ENCODE measurements at places on chromosomes 16 and 17.
A peak's percentile ranks its signal among the peaks of the same experiment; 100 is the strongest.

- no peak overlapping the region for H3K4me3 ChIP-seq
- no peak overlapping the region for H3K27ac ChIP-seq
- peaks cover 3% of the 10 kb centered on the region for H3K4me1 ChIP-seq
- H3K36me3 ChIP-seq, result peaks cover 15% of the 10 kb centered on the region
- H3K27me3 ChIP-seq, result no peaks in the 10 kb centered on the region
These were observed 6.0 kb downstream of the SREBF1 start for GRCh38 chr17:17830740-17831207.

GRCh38 chr17:5702951-5703510 lies 118.7 kb upstream of the NLRP1 start:
- no peaks in the 10 kb centered on the region for H3K36me3 ChIP-seq
- H3K4me1 ChIP-seq, result no peaks in the 10 kb centered on the region
- no peak for DNase-seq
- H3K27me3 ChIP-seq, result peaks cover 23% of the 10 kb centered on the region
- no peak overlapping the region for H3K27ac ChIP-seq

DNA sequence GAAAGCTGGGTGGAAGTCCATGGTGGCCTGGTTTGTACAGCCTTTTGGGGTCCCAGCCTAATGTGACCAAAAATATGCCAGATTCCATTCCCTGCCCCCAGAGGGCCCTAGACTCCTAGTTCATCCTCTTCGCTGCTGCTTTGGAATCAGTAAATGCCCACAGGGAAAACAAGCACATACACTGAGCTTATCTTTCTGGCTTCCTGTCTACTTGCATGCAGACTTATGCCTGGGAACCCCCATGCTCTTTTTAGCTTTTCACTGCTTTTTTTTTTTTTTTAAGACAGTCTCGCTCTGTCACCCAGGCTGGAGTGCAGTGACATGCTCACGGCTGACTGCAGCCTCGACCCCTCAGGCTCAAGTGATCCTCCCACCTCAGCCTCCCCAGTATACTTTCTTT lies 6.2 kb upstream of the CD300LG start:
- no peaks in the 10 kb centered on the region for H3K36me3 ChIP-seq
- no peak overlapping the region for H3K4me3 ChIP-seq
- H3K27ac ChIP-seq, result peak overlapping the region; percentile 33
- DNase-seq, result no peak
- peaks cover 7% of the 10 kb centered on the region for H3K4me1 ChIP-seq

DNA sequence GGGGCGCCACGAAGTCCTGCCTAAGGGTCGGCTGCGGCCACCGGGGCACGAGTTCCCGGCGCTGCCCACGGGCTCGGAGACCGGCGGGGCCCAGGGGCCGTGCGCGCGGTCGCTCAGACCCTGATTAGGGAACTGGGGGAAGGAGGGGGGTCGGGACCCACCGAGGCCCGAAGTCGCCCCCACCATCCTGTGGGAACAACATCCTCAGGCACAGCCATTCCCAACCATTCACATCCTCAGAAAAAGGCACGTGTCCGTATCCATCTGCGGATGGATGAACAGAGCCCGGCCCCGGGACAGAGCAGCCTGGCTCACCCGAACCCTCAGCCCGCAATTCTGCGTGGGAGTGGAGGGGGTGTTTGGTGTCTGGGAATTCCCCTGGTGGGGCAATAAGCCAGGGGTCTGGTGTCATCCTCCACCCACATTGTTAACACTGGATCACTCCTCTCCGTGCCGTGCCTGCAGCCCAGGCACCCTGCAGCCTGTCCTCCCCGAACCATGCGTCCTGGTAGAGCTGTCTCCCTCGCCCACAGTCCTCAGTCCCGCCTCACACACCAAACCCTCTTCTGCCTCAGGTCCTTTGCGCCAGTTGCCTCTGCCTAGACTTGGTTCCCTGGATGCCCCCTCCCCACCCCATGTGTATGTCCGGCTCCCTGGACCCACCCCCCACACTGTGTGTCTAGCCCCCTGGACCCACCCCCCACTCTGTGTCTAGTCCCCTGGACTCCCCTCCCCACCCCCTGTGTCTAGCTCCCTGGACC lies 789 bp upstream of the CCDC57 start:
- H3K27me3 ChIP-seq, result no peaks in the 10 kb centered on the region
- peaks cover 37% of the 10 kb centered on the region for H3K4me1 ChIP-seq
- DNase-seq, result no peak
- no peaks in the 10 kb centered on the region for H3K36me3 ChIP-seq
- H3K27ac ChIP-seq, result peak overlapping the region; percentile 89
- peak overlapping the region; percentile 89 for H3K4me3 ChIP-seq

- H3K36me3 ChIP-seq, result no peaks in the 10 kb centered on the region
- H3K27ac ChIP-seq, result no peak overlapping the region
- no peak overlapping the region for H3K4me3 ChIP-seq
- no peaks in the 10 kb centered on the region for H3K4me1 ChIP-seq
These were observed 24.8 kb upstream of the PIK3R6 start for GRCh38 chr17:8892338-8892690.

- no peak overlapping the region for H3K27ac ChIP-seq
- H3K4me1 ChIP-seq, result no peaks in the 10 kb centered on the region
- no peaks in the 10 kb centered on the region for H3K27me3 ChIP-seq
These were observed 6.1 kb downstream of the DRC3 start for GRCh38 chr17:17978481-17979424.

DNA sequence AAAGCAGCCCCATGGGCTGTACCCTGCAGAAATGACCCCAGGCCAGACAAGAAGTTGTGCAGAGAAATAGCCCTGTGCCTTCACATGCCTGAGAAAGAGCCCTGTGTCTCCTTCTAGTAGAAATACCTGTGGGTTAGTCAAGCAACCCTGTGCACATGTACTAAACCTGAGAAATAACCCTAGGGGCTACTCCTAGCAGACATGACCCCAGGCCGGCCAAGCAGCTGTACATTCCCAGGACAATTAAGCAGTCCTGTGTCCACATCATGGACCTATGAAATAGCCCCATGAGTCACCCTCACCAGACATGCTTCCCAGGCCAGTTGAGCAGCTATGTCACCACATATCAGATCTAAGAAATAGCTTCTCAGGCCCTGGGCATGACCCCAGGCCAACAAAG lies 519.7 kb upstream of the CA10 start:
- H3K4me1 ChIP-seq, result no peaks in the 10 kb centered on the region
- no peaks in the 10 kb centered on the region for H3K36me3 ChIP-seq
- no peak overlapping the region for H3K4me3 ChIP-seq

DNA sequence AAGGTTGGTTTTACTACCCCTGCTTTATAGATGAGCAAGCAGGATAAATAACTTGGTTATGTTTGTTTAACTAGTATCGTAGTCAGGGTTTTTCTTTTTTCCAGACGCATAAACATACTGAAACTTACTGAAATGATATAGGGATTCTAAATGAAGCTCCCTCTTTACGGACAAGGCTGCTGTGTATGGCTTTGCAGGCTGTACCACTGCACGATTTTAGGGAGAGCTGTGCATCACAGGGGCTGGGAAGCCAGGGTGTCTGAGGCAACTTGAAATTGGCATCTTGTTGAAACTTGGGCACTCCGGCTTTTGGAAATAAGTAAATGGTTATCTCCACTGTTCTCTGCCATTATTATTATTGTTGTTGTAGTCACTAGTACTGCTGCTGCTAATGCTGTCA lies 218.1 kb upstream of the CDH8 start:
- no peaks in the 10 kb centered on the region for H3K27me3 ChIP-seq
- no peaks in the 10 kb centered on the region for H3K36me3 ChIP-seq
- no peak for DNase-seq
- no peak overlapping the region for H3K27ac ChIP-seq

DNA sequence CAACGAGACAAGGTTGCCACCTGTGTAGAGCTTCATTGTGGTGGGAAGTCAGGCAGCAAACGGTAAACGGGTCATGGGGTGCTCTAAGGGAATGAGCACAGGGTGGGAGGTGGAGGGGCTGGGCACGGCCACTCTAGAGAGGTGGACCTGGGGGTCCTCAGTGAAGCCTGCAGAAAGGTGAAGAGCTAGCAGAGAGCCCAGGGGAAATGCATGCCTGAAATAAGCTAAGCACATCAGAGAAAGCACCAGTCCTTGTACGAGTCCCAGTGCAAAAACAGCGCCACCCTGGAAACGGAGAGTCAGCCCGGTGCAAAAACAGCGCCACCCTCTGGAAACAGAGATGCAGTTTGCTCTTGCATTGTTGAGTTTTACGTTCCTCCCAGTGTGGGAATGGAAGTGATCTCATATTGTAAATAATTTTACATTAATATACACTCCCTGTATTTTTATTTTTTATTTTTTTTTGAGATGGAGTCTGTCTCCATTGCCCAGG lies 65.0 kb downstream of the TBC1D16 start:
- no peak overlapping the region for H3K4me3 ChIP-seq
- H3K27me3 ChIP-seq, result no peaks in the 10 kb centered on the region
- peaks cover 18% of the 10 kb centered on the region for H3K36me3 ChIP-seq
- no peak for DNase-seq

DNA sequence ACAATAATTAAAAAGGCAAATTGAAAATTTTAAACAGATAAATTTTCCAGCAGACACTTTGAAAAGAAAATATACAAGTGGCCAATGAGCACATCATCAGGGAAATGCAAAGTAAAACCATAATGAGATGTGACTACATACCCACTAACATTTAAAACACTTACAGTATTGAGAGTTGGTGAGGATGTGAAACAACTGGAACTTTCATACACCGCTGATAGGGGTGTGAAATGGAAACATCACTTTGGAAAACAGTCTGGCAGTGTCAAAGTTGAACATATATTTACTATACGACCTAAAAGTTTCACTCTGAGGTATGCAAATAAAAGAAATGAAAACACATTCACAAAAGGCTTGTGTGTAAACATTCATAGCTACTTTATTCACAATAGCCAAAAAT lies 94.0 kb upstream of the GNAO1 start:
- no peak for DNase-seq
- H3K27me3 ChIP-seq, result no peaks in the 10 kb centered on the region
- no peaks in the 10 kb centered on the region for H3K36me3 ChIP-seq
- peaks cover 8% of the 10 kb centered on the region for H3K4me1 ChIP-seq
- H3K27ac ChIP-seq, result no peak overlapping the region

GRCh38 chr16:82629441-82630027 lies 2.8 kb downstream of the CDH13 start:
- H3K4me1 ChIP-seq, result peaks cover 64% of the 10 kb centered on the region
- no peaks in the 10 kb centered on the region for H3K36me3 ChIP-seq
- H3K4me3 ChIP-seq, result peak overlapping the region; percentile 84
- no peaks in the 10 kb centered on the region for H3K27me3 ChIP-seq
- H3K27ac ChIP-seq, result peak overlapping the region; percentile 89

GRCh38 chr16:46582313-46582712 lies 38.9 kb downstream of the SHCBP1 start:
- H3K27ac ChIP-seq, result no peak overlapping the region
- DNase-seq, result no peak
- H3K27me3 ChIP-seq, result no peaks in the 10 kb centered on the region
- H3K36me3 ChIP-seq, result no peaks in the 10 kb centered on the region

DNA sequence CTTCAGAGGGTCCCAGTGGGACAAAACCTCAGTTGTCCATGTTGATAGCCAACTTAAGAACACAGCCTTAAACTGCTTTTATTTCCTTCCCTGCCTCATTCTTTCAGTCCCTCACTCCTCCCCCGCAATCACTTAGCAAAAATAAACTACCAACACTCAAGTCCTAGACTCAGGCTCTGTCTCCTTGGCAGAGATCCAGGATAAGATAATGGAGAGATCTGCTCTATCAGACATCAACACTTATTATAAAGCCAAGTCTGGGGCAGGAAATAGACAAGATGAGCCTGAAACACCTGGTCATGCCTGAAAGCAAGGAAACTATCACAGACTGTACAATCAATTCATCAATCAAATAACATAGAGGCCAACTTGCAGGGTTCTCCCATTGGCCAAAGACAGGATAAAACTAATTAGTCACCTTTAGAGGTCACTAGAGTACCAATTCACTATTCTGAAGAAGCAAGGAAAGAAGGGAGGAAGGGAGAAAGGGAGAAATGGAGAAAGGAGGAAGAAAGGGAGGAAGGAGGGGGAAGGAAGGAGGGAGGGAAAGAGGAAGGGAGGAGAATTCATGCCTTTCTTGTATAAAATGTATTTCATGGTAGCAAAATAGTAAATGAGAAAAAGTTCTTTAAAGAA lies 15.7 kb downstream of the HYDIN start:
- no peaks in the 10 kb centered on the region for H3K36me3 ChIP-seq
- no peak for DNase-seq
- H3K4me3 ChIP-seq, result no peak overlapping the region
- no peaks in the 10 kb centered on the region for H3K27me3 ChIP-seq
- no peaks in the 10 kb centered on the region for H3K4me1 ChIP-seq

DNA sequence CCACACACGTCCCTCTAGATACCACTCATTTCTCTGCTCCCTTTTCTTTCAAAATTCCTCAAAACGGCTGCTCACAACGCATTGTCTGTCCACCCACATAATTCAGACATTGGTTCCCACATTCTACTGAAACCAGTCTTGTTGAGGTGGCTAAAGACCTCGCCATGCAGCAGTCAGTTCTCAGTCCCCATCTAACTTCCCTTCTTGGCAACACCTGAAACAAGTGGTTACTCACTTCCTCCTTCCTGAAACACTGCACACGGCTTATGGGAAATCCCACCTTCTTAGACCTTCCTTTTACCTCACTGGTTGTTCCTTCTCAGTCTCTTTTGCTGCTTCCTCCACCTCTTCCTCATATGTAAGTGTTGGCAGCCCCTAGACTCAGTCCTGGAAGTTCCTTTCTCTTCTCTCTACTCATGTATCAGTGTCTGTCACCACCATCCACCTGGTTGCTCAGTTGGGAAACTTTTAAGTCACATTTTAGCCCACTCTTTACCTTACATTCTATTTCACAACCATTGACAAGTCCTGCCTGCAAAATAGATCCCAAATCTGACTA lies 277.1 kb downstream of the CEP112 start:
- peaks cover 7% of the 10 kb centered on the region for H3K4me1 ChIP-seq
- no peak overlapping the region for H3K4me3 ChIP-seq
- DNase-seq, result no peak
- no peaks in the 10 kb centered on the region for H3K36me3 ChIP-seq
- no peaks in the 10 kb centered on the region for H3K27me3 ChIP-seq

DNA sequence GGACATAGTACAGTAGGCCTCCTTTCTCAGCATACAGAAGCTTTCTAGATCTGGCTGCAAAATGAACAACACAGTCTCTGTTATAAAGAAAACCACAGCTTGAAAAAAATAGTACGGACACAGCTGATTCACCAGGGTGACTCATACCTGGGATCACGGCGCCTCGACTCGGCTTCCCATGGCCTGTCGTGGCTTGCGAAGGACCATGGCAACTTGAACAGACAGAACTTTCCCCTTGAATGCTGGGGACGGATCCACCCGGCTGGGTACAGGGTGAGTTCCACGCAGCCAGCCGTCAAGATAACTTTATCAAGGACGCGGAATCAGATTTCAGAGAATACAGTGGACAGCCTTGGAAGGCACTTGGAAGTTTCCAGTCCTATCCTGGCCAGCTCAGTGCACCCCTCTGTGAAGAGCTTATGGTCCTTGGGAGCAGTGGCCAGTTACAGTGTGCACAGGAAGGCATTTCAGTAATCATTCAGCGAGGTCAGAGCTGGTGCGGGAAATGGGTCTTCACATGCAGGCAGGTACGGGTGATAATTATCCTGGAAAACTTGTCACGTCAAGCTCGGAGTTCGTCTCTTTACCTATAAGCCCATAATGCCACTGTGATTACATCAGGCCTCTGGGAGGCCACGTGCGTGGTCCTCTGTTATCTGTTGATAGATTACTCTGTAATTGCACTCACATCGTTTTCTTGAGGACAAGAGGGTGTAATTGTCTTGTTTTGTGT lies 57.9 kb upstream of the MAF start:
- no peak overlapping the region for H3K27ac ChIP-seq
- H3K4me3 ChIP-seq, result no peak overlapping the region
- no peak for DNase-seq
- H3K36me3 ChIP-seq, result no peaks in the 10 kb centered on the region

GRCh38 chr17:17433000-17433703 lies 43.6 kb upstream of the MED9 start:
- no peaks in the 10 kb centered on the region for H3K4me1 ChIP-seq
- no peaks in the 10 kb centered on the region for H3K27me3 ChIP-seq
- H3K27ac ChIP-seq, result no peak overlapping the region
- H3K36me3 ChIP-seq, result no peaks in the 10 kb centered on the region

Data from tibial artery (tissue), 4 donors.